Suprapubic skin (tissue), 4 donors: ENCODE measurements at places on chromosomes 16 and 17.

- no peak for DNase-seq
These were observed 336.8 kb downstream of the SHISA9 start for GRCh38 chr16:13238182-13238581.

DNA sequence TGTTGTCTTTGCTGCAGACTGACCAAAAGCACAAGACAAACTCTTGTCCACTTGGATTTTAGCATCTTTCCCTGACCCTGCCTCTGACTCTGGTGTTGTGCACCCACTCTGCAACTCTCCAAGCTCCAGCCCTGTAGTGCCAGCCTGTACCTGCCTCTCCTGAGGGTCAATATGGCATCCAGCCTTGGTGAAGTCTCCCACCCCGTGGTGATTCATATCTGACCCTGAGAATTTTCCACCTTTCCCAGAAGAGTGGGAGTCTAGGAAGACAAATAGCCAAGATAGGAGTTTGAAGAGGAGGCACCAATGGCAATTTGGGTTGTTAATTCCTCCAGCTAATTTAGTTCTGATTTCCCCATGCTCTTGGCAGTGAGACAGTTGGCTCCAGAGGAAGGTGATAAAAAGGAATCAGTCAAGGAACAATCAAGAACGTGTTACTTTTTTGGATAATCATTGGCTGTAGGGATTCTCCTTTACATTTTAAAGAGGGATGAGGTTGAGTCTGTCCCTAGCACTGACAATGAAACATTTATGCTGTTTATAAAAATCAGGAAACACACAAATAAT is 416.0 kb downstream of the MAF start:
- DNase-seq, result no peak

DNA sequence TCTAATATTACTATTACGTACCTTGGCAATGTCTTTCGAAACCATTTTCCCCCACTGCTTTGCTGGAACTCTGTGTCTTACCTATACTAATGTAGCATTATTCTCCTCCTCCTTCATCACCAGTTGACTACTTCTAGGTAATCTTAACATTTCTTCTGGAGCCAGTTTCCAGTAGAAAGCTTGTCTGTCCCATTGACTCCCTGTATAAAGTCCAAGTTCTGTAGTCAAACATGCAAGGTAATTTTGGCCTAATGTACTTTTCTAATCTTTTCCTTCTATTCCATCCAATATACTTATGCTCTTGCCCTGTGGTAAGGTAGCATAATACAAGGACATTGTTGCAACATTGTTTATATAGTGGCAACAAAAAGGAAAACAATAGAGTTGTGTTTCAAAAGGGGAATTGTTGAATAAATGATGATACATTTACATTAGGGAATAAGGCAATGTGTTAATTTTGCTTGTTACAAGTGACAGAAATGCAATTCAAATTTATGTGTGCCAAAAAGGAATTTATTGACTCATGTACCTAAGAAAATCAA is 27.9 kb downstream of the OMG start:
- DNase-seq, result no peak

DNA sequence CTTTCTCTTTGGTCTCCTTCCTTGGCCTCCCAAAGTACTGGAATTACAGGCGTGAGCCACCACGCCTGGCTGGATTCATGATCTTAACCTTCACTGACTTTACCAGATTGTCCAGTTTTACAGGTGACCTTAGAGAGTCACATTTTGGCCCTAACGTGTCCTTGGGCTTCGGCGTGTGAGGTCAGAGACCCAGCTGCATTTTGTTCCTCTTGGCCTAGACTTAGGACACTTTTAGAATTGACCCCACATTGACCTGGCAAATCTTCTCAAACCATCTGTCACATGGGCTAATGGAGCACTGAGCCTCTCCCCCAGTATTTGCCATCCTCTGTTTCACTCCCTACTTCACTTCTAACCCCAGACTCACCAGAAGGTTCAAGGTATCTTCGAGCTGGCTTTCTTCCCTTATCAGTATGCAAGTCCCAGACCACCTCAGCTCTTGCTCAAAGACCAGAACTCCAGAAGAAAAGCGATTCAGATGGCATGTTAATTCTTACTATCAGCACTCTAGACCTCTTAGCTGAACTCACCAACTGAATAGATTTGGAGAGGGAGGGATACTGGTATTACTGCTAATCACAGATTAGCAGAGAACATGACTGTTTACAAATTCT is 1.7 kb upstream of the CYTH1 start:
- DNase-seq, result no peak

- peak; percentile 74 for DNase-seq
These were observed 29.6 kb upstream of the PHOSPHO1 start for GRCh38 chr17:49260011-49260816.

DNA sequence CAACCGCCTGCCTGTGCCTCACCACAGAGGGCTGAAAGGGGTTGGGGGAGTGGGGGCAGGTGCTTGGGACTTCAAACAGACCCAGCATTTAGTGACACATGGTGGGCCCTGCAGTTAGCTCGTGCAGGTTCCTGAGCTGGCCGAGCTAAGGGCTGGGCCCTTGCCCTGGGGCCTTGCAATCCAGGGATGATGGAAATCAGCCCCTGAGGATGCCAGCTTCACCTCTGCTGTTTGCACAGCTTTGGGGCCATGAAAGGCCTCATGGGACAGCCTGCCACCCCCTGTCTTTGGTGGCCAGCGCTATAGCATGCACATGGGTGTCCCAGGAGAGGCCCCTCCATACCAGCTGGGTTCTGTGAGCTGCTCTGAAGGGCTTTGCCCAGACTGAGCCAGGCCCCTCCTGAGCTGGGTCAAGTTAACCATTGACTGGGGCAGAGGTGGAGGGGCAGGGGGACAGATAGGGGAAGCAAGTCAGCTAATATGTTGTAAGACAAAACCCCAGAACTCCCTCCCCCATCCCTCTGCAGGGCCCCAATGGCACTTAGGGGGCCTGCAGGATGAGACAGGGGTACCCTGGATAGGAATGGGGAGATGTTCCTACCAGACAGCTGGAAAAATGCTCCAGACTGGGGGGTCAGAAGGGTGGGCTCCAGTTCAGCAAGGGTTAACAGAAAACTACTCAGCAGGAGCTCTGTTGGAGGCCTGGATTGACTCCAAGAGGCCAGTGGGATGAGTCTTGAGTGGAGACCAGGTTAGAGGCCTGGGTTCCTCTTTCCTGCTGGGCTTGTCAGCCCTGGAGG is 692 bp downstream of the PRR15L start:
- no peak for DNase-seq

GRCh38 chr16:48421741-48422140 is 36.5 kb upstream of the SIAH1 start:
- DNase-seq, result no peak

- no peak for DNase-seq
These were observed 80.9 kb downstream of the PARN start for GRCh38 chr16:14548933-14549788.

- no peak for DNase-seq
These were observed 179.6 kb upstream of the GSE1 start for GRCh38 chr16:85433477-85433876.
